Activated gamma-delta T cell treated with anti-CD3 and anti-CD28 coated beads, Interleukin-2, amount 50 U/mL, for 16 hours (primary cell): ENCODE measurements at places on chromosomes 2 and 18.

GRCh38 chr2:163610817-163611556 is 124.8 kb downstream of the FIGN start:
- no peak for DNase-seq

GRCh38 chr18:79644666-79645057 is 34.9 kb upstream of the CTDP1 start:
- DNase-seq = no peak

GRCh38 chr2:230441227-230441897 is 25.4 kb downstream of the SP100 start:
- DNase-seq = peak; percentile 26

GRCh38 chr2:177758591-177759371 is 313.8 kb downstream of the PDE11A start:
- no peak for DNase-seq

DNA sequence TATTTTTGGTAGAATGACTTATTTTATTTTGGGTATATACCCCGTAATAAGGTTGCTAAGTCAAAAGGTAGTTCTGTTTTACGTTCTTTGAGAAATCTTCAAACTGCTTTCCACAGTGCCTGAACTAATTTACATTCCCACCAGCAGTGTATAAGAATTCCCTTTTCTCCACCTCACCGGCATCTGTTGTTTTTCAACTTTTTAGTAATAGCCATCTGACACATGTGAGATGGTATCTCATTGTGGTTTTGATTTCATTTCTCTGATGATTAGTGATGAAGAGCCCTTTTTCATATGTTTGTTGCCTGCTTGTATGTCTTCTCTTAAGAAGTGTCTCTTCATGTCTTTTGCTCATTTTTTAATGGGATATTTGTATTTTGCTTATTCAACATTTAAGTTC is 215.2 kb upstream of the TFPI start:
- DNase-seq = no peak

DNA sequence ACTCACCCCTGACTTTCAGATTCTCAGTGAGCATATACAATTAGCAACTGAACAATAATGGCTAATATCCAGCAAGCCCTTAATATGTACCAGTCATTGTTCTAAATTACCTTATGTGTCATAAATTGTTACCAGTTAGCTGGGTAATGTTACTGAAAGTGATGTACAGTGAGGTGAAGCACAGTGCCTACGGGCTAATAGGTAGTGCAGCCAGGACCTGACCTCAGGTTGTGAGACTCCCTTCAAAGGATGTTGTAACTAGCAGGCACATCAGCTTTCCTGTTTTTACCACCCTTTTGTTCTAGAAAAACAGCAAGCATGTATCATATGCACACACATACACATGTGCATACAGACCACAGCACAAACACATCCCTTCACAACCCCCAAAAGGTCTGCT is 258.3 kb downstream of the PHLPP1 start:
- DNase-seq = no peak

DNA sequence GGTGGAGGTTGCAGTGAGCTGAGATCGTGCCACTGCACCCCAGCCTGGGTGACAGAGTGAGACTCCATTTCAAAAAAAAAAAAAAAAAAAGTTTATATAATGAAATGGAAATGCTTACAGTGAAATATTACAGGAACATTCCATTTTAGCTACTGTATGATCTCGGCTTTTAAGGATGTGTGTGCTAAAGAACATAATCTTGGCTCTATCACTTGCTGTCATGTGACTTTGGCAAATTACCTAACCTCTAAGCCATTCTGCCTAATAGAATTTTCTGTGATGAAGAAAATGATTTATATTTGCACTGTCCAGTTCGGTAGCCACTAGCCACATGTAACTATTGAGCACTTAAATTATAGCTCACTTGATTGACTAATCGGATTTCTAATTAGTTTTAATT is 36.3 kb downstream of the SMAD4 start:
- no peak for DNase-seq

GRCh38 chr2:157438863-157439823 is 4.7 kb downstream of the CYTIP start:
- DNase-seq = no peak

DNA sequence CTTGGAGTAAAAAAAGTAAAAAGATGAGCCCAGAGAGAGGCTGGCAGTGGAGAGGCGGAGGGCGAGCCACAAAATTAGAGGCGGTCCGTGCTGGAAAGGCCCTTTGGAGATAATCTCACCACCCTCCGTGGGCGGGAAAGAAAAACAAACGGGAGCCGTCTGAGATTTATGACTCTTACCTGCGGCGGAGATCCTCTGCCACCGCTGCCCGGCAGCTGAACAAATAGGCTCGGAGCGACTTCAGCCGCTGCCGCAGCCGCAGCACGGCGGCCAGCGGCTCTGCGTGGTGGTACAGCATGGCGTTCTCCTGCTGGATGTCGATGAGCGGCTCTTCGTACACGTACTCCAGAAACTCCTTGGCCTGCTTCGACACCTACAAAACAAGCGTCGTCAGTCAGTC is 94.6 kb downstream of the PLEKHM3 start:
- no peak for DNase-seq

DNA sequence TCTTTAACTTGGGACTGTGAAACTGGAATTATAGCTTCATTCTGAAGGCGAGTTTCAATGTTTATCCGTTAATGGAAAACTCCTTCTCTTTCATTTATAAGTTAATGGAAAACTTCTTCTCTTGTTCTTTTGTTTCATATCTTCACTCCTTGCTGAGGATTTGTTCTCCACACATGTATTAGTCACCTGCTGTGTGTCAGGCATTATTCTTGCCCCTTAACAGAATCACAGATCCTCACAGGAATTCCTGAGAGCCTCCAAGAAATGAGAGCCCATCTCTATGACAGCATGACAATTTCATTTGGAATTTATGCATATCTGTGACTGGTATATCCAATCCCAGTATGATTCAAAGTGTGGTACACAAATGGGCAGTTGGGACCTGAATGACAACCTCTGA is 545.8 kb downstream of the BCL11A start:
- DNase-seq = no peak

DNA sequence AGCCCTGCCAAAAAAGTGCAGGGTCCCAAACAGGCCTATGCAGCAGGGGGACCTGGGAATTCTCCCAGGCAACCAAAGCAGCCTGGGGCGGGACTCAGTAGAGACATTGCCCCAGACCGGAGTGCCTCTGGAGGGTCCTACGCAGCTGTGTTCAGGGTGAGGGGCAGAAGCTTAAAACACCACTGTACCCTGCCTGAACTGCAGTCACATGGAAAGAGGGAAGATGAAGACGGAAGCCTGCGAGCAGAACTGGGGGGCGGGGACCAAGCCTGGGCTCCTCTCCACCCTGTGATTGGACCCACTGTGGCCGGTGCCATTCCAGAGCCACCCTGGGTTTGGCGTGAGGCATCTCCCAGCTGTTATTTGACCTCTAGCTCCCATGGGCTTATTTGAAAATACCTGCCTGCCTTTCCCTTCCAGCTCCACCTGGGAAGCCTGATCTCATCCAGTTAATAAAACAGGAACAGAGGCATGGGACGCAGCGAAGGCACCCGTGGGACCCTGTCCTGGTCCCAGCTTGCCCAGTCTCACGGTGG is 183.1 kb downstream of the SMAD2 start:
- no peak for DNase-seq

DNA sequence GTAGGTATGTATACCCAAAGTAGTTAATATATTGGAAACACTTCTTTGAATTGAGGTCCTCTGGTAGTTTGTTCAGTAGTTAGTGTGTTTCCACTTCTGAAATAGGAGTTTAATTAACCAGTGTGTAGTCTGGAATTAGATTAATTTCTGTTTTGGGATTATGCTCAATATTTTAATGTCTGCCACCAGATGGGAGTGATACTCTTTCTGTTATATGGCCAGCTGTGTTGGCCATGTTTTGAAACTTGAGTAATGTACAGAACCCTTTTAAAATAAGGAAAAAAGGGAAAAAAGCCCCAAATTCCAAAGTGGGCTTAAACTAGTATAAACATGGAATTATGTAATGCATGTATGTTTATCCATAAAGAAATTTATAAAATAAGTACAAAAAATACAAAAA is 147.7 kb downstream of the CTNNA2 start:
- DNase-seq = no peak

- DNase-seq = no peak
Measured at GRCh38 chr18:23136326-23137096, 1.2 kb downstream of the CABLES1 start.

GRCh38 chr2:160345071-160345764 is 145.1 kb upstream of the ITGB6 start:
- DNase-seq = no peak

DNA sequence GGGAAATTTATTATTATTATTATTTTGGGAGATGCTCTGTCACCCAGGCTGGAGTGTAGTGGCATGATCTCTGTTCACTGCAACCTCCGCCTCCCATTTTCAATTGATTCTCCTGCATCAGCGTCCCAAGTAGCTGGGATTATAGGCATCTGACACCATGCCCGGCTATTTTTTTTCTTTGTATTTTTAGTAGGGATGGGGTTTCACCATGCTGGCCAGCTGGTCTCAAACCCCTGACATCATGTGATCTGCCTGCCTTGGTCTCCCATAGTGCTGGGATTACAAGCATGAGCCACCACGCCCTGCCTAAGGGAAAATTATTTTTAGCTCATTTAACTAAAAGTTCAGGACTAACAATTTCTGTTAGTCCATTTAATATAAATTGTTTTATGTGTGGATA is 109.2 kb upstream of the SESTD1 start:
- DNase-seq = no peak

GRCh38 chr2:207164006-207164831 is 1.5 kb downstream of the KLF7 start:
- no peak for DNase-seq

GRCh38 chr2:135744760-135745314 is 3.2 kb downstream of the UBXN4 start:
- no peak for DNase-seq

DNA sequence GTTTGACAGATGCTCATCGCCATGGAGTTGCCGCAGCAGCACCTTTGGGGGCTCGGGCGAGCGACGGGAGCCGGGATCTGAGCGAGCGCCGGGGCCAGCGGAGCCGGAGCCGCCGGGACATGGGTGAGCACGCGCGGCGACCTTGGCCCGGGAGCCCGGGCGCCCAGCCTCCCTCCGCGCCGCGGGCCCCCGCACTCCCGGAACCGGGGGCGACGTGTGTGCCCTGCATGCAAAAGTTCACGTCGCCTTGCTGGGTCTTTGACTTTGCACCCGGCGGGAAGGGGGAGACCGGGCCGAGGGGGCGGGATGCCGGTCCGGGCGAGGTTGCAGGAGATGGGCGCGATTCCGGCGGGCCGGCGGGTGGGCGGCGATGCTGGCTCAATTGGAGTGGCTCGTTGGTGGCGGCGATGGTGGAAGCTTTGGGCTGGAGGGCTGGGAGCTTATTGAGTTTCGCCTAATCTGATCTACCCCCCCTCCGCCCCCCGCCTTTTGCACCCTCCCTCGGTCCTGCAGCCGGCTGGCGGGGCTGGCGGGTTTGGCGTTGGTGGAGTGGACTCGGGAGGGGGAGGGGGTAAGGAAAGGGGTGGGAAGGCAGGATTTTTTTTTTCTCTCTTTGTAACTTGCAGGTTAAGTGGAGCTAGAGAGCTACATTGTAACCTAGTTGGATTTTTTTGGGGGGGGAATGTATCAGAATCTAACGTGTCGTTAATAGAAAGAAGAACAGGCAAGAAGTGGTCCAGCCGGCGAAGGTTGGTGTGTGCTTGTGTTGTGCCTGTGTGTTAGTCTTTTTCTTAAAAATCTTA is at the start of gene SETBP1:
Gene SETBP1, plus strand, starts transcription at position 616 of the 803 bp plus-strand sequence. CDS start 20,459 bp downstream, outside the sequence.
- no peak for DNase-seq

- no peak for DNase-seq
Measured at GRCh38 chr18:74724186-74724585, 126.5 kb downstream of the ZNF407 start.

- DNase-seq = no peak
Measured at GRCh38 chr2:118056165-118056534, 32.1 kb upstream of the INSIG2 start.

- no peak for DNase-seq
Measured at GRCh38 chr2:47536696-47537095, 133.7 kb downstream of the MSH2 start.

DNA sequence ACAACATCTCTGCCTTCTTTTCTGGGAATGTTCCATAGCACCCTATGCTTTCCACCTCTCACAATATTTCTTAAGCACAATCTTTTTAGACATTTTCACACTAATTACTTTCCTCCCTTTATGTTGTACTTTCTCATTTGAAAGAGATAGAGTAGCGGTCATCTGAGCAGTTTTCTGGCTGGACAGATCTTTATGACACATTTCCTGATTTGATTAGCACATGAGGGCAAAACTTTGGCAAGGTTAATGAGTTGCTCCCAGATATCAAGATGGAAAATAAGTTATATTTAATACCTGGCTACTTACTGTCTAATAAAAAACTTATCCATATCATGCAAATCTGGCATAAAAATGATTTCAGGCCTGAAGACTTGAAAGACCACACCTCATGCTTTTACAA is 723.9 kb downstream of the SOCS6 start:
- no peak for DNase-seq

DNA sequence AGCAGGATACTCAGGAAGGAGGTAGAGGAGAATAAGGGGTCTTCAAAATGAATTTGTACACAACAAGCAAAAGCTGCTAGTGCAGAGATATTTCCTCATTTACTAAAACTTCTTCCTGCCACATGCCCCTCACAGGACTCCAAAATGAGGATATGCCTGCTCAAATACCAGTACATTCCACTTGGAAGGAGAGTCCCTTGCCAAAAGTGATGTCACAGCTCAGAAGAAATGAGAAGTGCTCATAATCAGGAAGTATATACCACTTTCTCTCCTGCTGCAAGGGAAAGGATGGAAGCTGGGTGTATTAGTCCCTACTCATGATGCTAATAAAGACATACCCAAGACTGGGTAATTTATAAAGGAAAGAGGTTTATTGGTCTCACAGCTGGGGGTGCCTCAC is 87.7 kb upstream of the FSHR start:
- DNase-seq = no peak

- no peak for DNase-seq
Measured at GRCh38 chr2:136284226-136285119, 166.5 kb upstream of the CXCR4 start.

- no peak for DNase-seq
Measured at GRCh38 chr2:172901913-172902312, 166.3 kb downstream of the RAPGEF4 start.

GRCh38 chr2:51335087-51336058 is 303.4 kb upstream of the NRXN1 start:
- no peak for DNase-seq

DNA sequence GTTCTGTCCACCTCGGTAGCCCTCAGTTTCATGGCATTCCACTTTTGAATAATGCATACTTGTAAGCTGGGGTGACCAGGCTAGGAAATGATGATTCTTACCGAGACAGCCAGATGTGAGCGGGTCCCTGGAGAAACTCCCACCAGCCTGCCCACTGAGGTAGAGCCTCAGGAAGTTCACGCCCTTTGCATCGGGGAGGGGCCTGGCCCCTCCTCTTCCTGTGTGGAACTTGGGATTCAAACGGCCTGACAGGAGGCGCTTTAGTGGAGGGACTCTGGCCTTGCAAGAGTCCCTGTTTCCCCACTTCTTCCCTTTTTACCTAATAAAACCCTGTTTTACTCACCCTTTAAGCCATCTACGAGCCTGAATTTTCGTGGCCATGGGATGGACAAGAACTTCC is 44.6 kb downstream of the MRO start:
- DNase-seq = no peak

- no peak for DNase-seq
Measured at GRCh38 chr2:233700028-233700635, 7.4 kb downstream of the UGT1A6 start.

GRCh38 chr18:68033466-68033865 is 516.9 kb upstream of the DSEL start:
- DNase-seq = no peak

- no peak for DNase-seq
Measured at GRCh38 chr2:47488870-47489584, 86.1 kb downstream of the MSH2 start.
